ENCODE measurements at places on chromosomes 2 and 18.

GRCh38 chr18:48679236-48679635, 140.4 kb downstream of the CTIF start:
- DNase-seq = no peak

DNA sequence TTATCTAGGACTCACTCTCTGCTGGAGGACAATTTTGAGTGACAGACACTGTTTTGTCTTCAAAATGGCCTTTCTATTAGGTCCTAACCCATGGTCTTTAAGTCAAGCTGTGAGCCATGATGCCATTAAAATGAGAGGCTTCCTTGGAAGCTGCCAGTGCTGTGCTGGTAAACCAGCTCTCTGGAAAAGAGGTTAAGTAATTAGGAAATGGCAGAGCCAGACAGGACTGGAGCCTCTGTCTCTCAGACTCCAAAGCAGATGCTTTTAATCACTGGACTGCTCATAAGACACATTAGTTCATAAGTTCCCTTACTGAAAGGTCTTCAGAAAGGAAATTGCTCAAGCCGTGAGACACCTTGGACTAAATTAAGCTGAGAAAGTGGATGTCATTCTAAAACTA, 25.8 kb upstream of the LHCGR start:
- no peak for DNase-seq

DNA sequence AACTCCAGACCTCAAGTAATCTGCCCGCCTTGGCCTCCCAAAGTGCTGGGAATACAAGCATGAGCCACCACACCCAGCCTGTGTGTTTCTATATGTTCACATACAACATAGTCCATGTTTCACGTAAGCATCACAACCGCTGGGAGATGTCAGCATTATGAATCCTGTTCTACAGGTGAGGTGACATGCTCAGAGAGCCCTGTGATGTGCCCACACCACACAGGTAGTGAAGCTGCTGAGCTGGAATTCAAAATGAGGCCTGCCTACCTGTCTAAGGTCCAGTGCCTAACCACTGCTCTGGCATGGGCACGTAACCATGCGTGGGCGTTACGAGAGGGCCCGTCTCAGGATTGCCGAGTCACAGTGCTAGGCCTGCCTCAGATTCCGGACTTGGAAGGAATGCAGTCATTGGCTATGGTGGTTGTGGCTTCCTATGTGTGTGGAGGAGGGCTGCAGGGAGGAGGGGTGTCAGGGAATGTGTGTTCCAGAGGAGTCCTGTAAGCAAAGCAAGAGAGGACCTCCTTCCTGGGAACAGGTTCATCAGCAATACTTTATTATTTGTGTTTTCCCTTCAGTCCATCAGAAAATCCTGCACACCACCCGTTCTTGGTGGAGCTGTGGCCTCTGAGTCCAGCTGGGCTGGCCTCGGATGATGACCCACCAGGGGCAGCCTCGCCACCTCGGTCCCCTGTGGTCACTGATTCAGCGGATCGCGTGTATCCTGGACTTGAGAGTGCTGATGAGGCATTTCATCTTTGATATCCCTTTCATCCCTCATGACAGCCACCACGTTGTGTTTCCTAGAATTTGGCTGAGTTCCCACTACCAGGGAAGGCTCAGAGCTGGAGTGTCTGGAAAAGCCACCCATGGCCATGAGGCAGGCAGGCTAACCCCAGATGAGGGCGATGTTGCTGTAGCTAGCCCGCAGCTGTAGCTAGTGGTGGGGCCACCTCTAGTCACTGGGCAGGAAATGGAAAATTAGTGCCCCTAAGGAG, 31.1 kb downstream of the HK2 start:
- DNase-seq = no peak

GRCh38 chr2:186887107-186888090, 38.4 kb upstream of the ZSWIM2 start:
- DNase-seq = no peak

DNA sequence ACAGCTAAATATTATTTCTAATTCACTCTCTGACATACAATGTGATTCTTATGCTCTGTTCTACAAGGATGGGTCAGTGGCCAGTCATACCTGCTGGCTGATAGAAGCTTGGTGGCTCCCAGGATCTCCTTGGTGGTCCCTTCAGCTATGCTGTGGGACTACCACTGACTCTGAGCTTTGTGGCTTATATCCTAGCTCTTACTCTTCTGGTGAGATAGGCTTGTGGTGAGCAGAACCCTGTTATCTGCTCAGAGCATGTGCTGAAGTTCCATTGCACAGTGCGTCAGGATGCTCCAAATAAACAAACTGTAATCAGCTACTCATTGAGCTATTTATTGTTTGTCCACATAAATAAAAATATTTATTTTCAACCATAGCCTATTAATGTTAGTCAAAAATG, 51.7 kb downstream of the MFSD6 start:
- no peak for DNase-seq

- DNase-seq = no peak
Observed at GRCh38 chr2:105721991-105722511, 22.7 kb upstream of the NCK2 start.

DNA sequence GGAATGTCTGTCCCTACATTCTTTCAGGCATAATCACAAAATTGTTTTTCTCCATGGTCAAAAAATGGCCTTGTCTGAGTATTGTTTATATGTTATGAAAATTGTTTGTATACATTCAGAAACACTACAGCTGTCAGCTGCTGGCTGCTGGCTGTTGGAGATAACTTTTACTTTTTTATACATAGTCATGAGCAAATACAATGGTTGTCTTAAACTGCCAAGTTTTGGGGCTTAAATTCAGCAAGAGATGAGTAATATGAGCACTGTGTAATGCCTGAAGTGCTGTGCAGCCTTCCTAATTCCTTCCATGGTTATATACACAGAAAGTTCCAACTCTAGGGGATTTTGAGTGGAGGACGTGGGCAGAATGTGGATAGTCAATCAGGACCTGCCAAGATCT, 168.9 kb upstream of the RMP24 start:
- no peak for DNase-seq

GRCh38 chr2:12424219-12424618, 292.5 kb upstream of the TRIB2 start:
- DNase-seq = no peak

DNA sequence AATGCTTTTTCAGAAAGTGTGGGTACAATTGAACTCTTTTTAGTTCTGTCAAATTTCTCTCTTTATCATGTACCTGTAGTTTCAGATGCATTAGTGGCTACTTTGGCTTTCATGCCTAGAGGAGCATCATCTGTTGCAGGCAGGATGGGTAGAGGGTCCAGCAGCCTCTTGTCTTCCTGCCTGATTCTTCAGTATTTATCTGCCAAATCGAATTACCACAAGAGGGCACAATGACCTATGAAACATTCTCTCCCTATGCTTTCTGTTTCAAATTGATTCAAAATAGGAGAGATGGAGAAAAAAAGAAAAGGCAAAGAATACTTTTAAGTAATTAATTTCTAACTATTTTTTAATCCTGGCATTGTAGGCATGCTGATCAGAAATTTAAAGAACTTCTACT, 477.2 kb downstream of the TRIB2 start:
- no peak for DNase-seq

DNA sequence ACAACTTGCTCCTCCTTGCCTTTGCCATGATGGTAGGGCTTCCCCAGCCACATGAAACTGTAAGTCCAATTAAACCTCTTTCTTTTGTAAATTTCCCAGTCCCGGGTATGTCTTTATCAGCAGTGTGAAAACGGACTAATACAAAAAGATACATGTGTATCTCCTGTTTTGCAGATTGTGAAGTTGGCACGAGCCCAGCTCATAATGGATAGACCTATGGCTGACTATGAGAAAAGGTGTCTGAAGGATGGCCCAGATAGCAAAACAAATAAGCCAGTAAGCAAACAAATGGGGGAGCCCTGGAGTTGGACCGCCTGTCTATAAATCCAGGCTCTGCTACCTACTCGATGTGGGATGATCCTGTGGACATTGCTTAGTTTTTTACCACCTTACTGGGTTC, 15.5 kb upstream of the PRKCE start:
- DNase-seq = no peak

- no peak for DNase-seq
Observed at GRCh38 chr2:17821535-17822444, 5.5 kb downstream of the MSGN1 start.

DNA sequence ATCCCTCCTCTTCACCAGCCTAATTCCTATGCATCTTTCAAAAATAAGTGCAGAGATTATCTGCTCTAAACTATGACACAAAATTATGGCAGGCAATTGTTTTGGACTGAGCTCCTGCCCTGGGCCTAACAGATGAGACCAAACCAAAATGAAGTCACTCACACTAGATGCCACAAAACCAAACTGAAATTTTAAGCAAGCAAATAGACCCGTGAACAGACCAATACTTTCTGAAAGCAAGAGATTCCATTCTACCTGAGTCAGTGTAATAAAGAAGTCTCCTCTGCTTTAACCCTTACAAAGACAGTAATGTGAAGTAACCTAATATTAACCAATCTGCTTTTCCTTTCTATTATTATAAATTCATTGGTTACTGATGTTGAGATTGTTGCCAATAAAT, 84.3 kb downstream of the RIT2 start:
- no peak for DNase-seq

GRCh38 chr2:54904836-54905235, 145.4 kb downstream of the RTN4 start:
- no peak for DNase-seq

DNA sequence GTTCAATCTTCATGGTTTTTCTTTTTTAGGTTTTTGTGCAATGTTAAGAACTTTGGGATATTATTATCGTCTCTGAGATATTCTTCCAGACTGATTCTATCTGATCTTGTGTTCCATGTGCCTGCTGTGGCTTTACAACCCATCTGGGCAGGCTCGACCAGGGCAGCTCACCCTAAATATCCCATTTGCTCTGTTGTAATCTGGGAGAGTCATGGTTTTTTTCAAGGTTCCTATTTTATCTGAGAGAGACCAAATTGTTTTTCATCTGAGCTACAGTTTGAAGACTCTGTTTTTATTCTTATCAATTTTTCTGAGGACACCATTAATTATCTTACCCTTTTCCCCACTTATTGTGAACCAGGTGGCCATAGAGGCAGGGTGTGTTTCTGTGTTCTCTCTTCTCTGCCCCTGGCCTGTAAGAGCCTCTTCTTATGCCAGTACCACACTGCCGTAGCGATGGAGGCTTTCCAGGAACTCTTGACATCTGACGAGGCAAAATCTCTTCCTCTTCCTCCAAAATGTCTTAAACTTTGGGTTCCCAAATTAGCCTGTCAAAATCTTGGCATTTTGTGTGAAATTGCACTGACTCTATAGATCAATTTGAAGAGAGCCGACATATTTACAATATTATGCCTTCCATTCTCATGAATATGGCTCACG, 3.1 kb downstream of the SP140L start:
- no peak for DNase-seq
